ENCODE measurements at places on chromosomes 6 and 20.

- no peak for DNase-seq
These were observed 159.0 kb downstream of the TRMT11 start for GRCh38 chr6:126145351-126145750.

- DNase-seq, result no peak
These were observed 76.6 kb downstream of the SOD2 start for GRCh38 chr6:159616456-159616855.

DNA sequence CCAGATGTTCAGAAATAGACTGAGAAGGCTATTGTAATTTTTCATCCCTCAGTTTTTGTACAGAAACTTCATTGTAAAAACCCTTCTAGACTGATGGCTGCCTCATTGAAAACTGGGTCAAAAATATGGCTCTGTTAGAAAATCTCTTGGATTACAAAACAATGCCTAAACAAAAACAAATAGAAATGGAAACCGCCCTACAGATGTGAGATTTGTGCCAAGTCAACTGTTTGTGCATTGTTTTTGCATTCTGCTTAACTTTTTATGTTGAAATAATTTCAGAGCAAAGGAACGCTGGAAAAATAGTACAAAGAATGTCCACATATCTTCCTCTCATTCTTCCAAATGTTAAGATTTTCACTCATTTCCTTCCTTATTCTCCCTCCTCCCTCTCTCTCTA, 425.1 kb downstream of the FOXA2 start:
- no peak for DNase-seq

DNA sequence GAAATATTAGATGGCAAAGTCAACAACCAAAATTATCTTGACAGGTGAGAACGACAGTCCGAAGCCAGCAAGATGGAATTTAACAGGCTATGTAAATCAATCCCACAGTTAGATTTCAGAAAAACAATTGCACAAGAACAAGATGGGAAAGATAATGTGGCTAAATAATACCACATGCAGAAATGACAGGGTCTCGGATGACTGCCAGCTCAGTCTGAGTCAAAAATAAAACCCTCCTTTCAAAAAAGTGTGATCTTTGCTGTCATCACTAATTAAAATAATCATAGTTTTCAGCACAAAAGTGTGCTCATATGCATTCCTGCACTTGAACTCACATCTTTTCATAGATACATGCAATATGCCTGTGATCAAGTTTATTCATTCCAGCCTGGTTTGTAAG, 25.9 kb downstream of the FOXQ1 start:
- DNase-seq, result no peak

DNA sequence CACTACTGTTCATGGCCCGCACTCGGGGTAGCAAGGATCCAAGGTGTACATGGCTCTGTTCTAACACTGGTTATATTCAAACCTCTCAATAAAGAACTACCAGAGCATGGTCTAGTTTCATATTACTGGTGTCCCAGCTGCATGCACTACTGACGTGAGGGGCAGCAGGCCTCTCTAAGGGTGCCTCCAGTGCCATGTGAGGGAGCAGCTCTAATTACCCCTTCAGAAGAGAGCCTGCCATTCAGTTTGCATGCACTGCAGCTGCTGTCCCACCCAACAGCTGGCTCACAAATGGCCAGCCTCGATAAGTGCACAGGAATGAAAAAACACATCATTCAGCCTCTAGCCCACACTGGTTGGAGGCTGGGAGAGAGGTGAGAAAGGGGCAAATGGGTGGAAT, 85.2 kb downstream of the SMLR1 start:
- no peak for DNase-seq

- DNase-seq, result no peak
These were observed 255.7 kb upstream of the PRND start for GRCh38 chr20:4465855-4466545.

GRCh38 chr6:2853769-2854395, 12.2 kb upstream of the SERPINB1 start:
- DNase-seq, result peak; percentile 53

DNA sequence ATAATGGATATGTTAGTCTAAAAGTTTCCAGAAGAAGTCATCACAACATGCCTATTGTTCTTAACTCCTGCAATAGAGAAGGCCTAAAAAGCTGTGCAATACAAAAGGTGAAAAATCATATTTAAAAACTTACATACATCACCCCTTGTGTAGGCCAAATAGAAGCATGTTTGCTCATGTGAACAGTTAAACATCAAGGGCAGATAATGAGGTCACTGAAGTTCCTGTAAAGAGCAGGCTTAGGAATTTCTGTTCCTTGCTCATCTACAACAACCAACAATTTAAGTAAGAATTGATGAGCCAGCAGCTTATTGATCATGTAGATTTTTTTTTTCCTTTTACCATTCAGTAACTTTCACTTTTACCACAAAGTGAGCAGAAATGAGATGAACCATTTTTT, 7.5 kb upstream of the NUP153 start:
- DNase-seq, result no peak

DNA sequence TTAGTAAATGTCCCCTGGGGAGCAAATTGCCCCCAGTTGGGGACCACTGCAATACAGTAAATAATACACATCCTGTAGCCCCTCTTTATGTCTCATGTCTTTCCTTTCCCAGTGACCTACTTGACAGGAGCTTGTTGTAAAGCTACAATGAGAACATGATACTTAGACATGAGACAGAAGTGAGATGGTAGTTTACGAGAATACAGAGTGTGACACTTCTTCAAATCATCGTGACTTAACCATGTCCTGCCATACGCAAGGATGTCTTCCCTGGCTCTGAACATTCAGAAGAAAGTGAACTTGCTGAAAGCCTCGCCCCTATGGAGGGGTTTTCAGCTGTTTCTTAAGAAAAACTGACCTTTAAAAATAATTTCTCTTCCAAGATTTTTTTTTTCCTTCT, 101.0 kb upstream of the SPACA1 start:
- DNase-seq, result no peak

DNA sequence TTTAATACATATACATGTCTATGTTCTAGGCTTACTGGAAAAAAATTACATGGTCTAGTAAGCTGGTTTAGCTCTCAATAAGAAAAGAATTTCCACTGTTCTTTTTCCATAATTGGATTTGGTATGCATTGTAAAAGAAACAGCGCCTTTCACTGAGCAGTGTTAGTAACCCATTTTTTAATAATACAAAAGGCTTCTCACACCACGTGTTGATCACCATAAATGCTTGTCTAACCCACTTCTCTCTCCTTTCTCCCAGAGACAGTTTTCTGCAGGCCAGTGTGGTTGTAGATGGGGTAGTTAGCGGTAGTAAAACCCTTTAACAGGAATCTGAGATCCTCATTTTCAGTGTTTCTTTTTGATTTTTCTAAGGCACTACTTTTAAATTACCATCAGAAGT, 348.7 kb upstream of the MANEA start:
- no peak for DNase-seq

- DNase-seq, result no peak
These were observed 202.2 kb upstream of the PCSK2 start for GRCh38 chr20:17024513-17025119.

- DNase-seq, result no peak
These were observed 50.3 kb downstream of the TRPC4AP start for GRCh38 chr20:35042268-35042667.

GRCh38 chr20:59776626-59777330, 156.7 kb downstream of the SYCP2 start:
- no peak for DNase-seq

DNA sequence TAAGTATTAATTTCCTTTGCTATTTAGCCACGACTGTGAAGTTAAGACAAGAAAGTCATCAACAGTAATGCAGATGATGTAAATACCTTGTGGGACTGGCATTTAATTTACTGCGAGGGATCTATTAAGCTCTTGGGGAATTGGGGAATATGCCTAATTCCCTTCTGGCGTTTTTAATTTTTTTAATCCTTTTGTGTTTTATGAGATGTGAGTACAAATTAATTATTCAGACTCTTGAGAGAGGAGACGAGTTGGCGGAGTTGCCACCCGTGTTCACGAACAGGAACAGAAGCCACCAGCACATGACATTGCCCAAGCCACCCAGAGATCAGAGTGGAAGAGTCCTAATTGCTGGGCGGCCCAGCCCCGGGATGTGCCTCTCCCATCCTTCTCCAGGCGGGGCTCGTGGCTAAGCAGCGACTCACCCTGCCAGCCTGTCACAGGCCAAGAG, 533 bp upstream of the CRYBG1 start:
- DNase-seq, result no peak

- no peak for DNase-seq
These were observed 36.9 kb downstream of the KCNQ2 start for GRCh38 chr20:63435552-63435951.

DNA sequence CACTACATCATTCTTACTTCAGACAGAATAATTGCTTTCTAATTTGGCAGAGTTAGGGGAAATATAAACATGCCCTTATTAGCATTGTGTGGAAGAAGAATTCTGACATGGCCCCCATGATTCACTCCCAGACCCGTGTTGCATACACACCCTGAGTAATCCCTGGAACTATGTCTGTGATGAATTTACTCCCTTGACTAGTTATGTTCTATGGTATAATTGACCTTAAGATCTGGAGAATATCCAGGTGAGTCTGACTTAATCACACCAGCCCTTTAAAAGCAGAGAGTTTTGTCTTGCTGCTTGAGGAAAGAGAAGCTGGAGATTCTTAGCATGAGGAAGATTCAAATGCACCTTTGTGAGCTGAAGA, 262.9 kb downstream of the SOX4 start:
- no peak for DNase-seq

DNA sequence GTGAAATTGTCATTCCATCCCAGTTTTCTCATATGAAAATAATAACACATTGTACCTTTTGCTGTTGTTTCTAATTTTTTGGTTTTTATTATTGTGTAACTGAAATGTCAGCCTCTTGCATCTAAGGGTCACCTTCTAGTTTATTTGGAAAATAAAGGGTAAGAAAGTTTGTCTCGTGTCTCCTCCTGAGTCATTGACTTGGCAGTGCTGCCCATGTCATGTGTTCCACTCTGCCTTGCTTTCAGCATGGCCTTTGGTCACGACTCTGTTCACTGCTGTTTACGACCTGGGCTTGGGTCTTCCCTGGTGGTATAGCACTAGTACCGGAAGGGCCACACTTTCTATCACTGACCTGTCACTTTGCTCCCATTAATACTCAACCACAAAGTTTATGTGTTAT, 171.4 kb upstream of the RSPO3 start:
- no peak for DNase-seq

DNA sequence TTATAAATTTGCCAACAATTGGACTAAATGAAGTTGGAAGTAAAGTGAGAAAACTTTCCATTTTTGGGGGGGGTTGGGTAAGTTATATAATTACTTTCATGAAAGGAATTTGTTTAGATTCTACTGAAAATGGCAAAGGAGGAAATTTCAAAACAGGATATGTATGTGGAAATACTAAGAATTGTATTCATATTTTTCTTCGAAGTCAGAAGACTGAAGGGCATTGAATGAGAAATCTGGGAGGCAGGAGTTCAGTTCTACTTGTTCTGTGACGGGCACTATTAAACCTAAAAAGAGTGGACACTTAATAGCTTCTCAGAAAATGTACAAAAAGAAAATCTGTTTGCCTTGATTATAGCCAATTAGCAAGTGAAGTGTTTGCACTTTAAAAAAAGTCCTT, 114.7 kb downstream of the PRIM2 start:
- DNase-seq, result no peak

DNA sequence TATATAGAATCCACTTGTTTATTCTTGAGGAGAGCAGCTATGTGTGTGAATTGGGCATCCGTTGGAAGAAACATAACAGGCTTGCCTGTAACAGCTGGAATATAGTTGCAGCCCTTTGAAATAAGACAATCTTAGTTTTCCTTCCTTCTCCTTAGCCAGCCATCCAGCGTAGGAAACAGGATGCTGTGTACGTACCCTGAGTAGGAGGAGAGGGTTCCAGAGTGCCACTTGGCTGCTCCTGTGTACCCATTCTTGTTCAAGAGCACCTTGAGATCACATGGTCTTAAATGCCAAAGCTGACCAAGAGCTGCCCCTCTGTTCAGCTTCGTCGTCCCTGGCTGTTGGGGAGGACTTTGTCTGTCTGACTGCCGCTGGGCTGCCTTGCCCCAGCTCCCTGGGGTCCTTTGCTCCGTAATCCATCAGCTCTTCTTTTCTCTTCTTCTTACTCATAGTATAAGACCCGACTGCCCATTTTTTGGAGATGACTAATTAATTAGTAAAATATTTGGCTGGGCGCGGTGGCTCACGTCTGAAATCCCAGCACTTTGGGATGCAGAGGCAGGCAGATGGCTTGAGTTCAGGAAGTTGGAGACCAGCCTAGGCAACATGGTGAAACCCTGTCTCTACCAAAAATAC, 49.0 kb downstream of the RREB1 start:
- no peak for DNase-seq

GRCh38 chr6:21049148-21049547, 514.9 kb downstream of the CDKAL1 start:
- DNase-seq, result no peak

DNA sequence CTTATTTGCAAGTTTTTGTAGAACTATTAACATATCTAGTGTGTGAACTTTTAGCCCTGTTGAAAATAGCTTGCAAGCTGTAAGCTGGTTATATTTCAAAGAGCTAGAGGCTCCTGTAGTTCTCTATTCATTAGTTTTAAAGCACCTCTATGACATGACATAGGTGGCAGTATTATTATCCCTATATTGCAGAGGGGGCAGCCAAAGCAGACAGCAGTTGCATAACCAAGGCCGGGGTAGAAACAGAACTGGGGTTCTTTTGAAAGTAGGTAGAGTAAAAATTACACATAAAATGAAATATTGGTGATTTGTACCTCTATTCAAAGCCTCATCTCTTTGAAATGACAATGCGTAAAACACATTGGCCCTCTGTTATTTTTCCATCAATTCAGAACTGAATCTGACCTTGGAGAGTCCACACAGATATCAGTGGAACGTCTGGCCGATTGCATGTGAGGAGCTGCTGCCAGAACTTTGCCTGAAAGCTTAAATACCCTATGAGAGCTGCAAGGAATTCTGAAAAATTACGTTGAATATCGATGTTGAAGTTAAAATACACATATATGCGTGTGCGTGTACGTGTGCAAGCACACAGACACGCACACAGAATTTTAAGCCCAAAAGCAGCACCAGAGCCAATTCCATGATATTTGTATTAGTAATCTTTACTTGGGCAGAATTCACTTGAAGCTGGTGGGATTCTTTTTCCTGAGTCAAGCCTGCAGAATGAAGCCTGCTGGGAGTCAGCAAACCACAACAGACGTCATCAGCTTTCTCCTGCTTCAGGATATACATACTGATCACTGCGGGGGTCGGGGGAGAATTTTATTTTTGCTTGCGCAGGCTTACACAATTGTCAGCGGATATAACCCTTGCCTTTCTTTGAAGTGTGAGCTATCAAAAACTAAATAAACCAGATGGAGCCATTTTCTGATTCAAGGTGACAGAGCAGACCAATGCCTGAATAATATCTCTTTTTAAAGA, 163.2 kb downstream of the PDE7B start:
- no peak for DNase-seq

DNA sequence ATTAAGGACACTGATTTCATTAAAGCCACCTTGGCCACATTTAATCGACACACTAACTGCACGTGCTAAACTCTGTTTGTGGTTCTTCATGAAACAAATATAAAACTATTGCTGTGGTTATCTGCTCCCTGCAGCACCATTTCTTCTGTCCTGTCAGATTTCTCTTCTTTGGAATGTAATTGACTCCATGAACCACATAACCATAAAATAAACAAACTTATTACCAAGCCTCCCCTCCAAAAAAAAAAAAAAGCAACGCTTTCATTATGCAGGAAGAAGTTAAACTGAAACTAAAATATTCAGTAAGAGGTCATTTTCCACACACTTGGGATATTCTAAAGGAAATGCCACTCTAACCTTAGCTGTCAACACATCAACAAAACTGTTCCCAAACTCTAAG, 319.1 kb upstream of the NT5E start:
- DNase-seq, result no peak

All from GM10248 (cell line).